GDM1 (cell line): ENCODE measurements at places on chromosomes 1 and 21.

DNA sequence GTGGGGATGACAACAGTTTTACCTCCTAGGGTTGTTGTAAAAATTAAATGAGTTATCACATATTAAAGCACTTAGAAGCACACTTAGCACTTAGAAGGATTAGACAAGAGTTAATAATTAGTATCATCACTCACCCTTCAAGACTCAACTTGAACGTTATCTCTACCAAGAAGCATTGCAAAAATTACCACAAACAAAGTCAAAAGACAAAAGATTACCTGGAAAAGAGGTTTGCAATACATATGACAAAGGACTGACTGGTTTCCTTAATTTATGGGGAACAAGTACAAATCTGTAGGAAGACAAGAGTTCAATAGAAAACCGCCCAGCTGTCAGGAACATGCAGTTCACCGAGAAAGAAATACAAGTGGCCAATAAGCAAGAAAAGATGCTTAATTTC lies 93.3 kb upstream of the ATP1A1 start:
- DNase-seq: no peak

GRCh38 chr1:222326710-222327036 lies 221.2 kb downstream of the HHIPL2 start:
- DNase-seq: no peak

DNA sequence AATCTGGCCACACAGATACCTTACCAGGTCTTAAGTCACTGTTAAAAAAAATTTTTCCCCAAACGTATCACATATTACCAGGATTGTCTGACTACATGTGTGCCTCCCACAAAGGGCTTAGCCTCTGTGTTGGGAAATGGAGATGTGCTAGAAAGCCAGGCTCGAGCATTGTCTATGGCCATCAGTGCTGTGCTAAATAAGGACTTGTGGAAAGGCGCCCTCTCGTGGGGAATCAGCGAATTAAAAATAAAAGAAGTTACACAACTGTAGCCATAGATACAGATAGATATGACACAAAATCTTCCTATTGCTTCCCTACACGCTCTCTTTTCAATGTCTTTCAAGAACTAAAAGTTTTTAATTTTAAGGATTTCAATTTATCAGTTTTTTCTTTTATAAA lies 47.5 kb upstream of the CRNN start:
- DNase-seq: peak; percentile 30

GRCh38 chr1:159144571-159144970 lies 26.8 kb upstream of the CADM3 start:
- no peak for DNase-seq

DNA sequence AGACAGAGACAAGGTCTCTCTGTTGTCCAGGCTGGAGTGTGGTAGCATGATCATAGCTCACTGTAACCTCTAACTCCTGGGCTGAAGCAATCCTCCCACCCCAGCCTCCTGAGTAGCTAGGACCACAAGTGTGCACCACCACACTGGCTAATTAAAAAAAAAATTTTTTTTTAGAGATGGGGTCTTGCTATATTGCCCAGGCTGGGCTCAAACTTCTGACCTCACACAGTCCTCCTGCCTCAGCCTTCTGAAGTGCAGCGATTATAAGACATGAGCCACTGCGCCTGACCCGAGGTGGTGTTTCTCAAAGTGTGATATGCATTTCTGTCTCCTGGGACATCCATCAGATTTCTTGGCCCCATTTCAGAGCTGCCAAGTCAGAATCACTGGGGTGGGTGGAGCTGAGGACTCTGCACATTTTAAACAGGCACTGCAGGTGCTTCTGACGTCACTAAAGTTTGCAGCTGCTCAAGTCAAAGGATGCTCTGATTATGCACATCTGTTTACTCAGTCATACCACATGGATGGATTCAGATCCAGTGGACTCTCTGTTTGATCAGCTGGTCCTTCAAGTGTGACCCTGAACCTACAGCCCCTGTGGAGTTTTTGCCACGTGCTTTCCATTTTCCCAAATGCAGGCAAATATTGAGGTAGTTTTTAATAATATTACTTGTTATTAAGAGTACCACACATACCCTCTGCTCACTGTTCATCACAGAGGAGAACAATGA lies 21.4 kb downstream of the TGFB2 start:
- DNase-seq: no peak

GRCh38 chr1:212074313-212074712 lies 38.8 kb downstream of the DTL start:
- no peak for DNase-seq

GRCh38 chr1:113903501-113904292 lies 902 bp downstream of the AP4B1 start:
- DNase-seq: no peak

DNA sequence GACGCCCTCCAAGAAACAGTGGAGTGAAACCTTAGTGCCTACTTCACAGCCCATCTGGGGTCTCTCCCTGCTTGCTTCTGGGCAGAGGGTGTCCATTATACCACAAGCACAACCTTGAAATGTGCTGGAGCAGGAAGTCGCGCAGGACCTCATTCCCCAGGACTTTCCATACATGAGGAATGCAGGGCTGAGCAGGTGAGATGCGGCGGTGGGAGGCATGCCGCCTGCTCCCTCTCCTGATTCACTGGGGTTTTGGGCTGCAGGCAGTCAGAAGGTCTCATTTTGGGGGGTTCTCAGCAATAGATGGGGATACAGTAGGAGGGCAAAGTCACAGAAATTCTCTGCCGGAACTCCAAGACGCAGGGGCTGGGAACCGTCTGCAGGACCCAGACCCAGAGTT lies 15.7 kb upstream of the UMODL1 start:
- no peak for DNase-seq

DNA sequence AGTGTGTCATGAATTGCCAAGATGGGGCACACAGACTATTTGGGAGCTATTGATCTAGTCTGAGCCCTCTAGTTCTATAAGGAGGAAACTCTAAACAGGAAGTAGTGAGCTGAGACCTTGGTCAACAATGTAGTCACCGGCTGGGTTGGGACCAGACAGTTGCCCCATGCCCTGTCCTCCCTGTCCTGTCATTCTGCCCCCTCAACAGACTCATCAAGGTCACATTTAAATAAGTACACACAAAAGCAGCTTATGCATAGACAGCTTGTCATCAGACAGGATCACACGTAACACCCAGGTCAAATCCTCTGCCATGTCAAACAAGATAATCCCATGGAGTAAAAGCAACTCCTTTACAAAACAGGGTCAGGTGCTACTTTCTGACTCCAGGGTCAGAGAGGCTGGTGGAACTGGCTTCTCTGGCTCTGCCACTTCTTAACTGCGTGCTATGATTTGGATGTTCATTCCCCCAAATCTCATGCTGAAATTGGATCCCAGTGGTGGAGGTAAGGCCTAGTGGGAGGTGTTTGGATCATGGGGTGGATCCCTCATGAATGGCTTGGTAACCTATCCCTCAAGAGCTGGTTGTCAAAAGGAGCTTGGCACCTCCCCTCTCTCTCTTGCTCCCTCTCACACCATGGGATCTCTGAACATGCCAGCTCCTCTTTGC lies 128.9 kb downstream of the HIVEP3 start:
- no peak for DNase-seq

DNA sequence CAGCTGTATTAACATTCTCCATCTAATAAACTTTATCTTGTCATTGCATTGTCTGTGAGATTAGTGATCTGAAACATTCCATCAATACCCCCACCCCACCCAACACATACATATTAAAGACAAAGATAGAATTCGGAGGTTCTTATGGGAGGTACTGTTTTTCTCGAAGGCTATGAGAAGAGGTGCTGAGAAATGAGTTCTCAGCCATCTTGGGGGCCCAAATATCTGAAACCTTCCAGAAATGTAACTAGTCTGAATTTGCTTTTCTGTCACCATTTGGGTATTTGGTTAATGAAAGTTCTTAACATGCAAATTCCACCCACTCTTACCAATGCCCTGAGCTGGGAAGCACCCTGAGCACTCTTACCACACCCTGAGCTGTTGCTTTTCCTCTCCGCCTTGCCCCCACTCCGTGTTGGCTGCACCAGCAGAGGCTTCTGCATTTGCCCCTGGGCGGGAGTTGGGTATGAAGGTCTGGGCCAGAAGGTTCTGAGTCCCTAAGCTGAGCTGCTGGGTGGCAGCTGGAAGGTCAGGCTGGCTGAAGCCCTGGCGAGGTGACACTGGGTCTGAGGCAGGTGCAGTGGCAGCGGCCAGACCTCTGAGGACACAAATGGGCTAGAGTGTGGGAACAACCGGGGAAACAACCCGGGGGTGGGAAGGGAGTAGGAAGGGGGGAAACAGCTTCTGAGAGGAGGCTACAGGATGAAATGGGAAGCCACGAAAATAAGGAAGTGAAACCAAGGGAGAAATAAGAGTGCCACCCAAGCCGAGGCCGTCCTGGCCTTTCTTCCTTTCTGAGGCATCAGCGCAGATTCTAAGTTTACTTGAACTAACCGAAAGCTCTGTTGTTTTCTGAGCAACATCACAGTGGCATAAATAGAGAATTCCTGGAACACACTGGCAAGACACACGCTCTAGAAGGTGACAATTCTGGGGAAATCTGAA lies 26.3 kb upstream of the IER5 start:
- DNase-seq: peak; percentile 15

DNA sequence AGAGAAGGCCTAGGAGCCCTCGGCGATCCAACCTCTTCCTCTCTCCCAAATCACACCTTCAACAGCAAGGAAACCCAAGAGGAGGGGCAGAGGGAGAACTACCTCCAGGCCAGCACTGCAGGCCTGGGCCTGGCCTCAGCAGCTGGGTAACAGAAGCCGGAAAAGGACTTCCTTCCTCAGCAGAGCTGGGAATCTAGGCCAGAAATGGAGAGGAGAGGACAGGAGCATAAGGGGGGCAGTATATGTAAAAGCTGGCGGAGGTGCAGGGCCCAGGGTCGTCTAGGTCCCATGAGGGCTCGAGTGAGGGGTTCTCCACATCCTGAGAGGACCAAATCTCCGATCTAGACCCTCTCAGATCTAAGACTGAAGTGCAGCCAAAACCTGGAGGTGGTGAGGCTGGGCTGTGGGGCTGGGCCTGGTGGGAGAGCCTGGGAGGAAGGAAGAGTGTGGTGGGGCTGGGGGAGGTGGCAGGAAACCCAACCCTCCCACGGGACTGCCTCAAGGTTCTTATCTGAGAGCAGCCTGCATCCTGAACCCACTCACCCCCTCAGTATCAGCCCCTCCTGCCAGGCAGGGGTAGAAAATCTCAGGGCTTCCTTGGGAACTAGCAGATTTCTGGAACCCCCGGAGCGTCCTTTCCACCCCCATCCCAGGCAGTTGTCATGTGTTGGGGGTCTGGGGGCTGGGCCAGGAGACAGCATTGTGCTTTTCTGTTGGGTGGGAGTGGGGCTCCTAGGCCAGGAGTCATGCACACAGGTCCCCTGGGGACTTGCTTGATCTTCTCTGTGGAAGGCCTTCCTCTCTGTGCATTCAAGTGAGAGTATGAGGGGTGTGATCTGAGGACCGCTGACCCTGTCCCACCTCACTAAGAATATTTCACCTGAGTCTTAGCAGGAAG lies 33.0 kb downstream of the PIK3C2B start:
- peak; percentile 96 for DNase-seq

DNA sequence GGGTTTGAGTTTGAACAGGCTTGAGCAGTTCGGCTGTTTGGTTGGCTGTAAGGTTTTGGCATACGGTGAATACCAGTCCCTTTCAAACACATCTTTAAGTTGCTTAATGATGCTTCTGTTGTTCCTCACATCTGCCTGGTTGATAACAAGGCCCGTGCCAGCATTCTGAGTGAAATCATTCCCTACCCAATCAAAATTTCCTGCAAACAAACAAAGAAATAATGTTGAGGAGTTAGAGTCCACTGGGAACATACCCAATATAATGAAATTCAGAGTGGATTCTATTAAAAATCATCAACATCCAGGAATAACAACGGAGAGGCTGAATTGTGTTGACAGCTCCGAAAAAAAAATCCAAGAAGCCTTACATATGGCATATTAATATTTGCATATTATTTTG lies 91.0 kb upstream of the MAP1LC3C start:
- no peak for DNase-seq

GRCh38 chr1:210089855-210090254 lies 142.7 kb upstream of the SERTAD4 start:
- no peak for DNase-seq

DNA sequence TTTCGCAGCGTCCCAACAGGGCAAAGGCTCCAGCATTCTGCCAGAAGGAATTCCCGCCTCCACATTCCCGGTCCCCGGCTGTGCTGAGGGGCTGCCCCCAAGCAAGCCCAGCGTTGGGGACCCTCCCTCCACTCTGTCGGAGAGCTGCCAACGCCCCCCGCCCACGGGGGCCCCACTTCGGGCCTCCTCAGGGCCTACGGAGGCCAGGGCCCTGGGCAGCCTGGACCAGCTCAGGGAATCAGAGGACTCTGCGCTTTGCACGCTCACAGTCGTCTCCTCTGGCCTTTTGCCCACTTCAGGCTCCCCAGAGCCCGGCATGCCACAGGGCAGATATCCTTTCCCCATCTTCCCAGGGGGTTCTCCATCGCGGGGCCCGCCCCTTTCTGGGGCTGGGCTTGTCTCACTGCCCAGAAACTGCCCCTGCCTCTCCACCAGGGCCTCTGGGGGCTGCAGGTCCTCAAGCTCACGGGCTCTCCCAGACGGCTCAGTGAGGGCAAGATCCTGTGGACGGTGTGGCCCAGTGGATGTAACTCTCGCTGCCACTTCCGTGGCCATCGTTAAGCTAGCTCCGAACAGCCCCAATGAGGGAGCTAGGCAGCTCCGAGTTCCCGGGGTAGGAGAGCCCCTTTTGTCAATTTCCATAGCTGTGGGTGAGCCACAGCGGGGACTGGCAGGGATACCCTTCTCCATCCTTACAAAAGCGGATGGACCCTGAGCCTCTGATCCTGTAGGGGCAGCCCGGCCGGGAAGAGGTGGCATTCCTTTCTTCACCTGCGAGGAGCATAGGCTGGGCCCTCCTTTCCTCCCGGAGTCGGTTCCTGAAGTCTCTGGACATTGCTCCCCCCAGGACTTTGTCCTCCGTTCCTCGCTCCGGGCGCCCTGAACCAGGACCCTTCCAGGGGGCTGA lies 2.8 kb downstream of the ITPKB start:
- no peak for DNase-seq

- no peak for DNase-seq
These were observed 28.6 kb downstream of the CAMSAP2 start for GRCh38 chr1:200767321-200767720.

DNA sequence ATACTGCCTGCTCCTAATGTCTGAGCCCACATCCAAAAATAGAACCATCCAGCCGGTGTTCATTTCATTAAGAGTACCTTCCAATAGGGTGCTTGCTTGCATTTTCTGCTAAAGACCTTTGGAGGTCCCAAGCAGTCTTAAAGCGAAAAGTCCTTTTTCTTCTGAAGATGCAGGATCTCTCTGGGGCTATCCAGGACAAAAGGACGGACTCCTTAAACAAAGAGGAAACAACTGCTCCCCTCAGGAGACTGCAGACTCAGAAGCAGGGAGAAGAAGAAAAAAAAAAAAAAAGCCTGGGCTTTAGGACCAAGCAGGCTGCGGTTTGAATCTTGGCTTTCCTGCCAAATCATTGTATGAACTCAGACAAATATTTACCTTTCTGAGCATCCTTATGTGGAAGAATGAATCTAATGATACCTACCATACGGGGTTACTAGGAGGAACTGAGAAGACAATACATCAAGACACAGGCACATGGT lies 204.0 kb downstream of the PLPP3 start:
- no peak for DNase-seq

GRCh38 chr21:36615274-36615964 lies 83.5 kb upstream of the SIM2 start:
- DNase-seq: no peak

- DNase-seq: no peak
These were observed 274.4 kb downstream of the PTBP2 start for GRCh38 chr1:96996001-96996400.

- DNase-seq: no peak
These were observed 274.8 kb upstream of the KAZN start for GRCh38 chr1:14323568-14324247.

- no peak for DNase-seq
These were observed 57.4 kb downstream of the ARHGEF10L start for GRCh38 chr1:17596651-17597509.
